ENCODE measurements at places on chromosomes 5 and 9.

DNA sequence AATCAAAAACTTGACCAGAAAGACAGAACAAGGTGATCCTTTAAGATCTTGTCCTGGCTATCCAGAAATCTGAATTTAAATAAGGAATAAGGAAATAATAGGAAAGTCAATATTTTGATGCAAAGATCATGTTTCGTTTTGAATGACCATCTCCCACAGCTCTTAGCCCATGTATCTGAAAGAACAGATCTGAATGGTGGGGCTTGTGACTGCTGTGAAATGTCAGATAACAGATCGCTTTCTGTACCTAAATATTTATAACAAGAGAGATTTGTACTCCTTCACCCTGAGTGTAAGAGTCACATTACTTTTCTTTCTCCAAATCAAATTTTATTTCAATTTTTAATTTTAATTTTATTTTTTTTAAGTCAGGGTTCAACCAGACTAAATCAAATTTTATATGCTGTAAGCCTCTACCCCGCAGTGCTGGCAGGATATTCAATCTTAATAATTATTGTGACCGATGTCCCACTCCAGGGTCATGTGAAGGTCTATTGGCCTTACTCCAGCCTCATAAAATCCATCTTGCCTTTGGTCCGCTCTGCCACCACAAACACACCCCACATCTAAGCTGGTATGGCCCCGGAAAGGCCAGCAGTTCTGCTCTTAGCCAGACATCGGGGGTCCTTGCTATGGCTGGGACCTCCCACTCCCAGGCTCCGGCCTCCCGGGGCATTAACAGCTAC lies 7.0 kb upstream of the SLC26A2 start:
- DNase-seq, result no peak

GRCh38 chr5:150288791-150289190 lies 782 bp downstream of the CAMK2A start:
- no peak for DNase-seq

DNA sequence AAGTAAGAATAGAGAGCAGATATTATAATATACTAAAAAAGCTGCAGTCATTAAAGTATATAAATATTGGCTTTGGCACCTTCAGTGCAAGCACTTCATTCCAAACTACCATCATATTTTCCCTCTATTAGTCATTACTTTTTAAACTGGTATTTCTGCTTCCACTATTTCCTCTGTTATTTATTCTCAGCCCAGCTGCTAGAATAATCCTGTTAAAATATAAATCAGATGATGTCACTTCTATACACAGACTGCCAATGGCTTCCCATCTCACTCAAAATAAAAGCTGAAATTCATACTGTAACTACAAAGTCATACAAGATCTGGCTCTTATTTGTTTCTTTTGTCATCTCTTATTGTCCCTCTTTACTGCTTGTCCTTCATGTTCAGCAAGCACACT lies 432.9 kb downstream of the TLE4 start:
- no peak for DNase-seq

DNA sequence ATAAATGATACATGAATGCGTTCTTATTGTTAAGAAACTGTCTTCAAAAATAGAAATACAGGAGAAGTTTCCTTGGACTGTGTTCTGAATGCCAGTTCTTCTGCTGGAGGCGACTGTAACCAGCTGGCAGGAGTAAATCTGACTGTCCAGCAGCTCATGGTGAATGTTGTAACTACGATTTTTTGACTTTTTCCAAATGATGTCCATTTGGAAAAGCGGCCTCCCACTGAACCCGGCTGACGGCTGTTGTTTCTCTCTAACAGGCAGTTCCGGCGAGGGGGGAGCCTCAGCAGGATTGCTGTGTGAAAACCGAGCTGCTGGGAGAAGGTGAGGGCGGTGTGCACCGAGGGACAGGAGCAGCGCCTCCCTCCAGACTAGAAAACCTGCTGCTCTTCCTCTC lies 91.9 kb downstream of the EHMT1 start:
- DNase-seq, result no peak

- DNase-seq, result no peak
Observed at GRCh38 chr5:134073404-134073803, 41.1 kb upstream of the TCF7 start.

DNA sequence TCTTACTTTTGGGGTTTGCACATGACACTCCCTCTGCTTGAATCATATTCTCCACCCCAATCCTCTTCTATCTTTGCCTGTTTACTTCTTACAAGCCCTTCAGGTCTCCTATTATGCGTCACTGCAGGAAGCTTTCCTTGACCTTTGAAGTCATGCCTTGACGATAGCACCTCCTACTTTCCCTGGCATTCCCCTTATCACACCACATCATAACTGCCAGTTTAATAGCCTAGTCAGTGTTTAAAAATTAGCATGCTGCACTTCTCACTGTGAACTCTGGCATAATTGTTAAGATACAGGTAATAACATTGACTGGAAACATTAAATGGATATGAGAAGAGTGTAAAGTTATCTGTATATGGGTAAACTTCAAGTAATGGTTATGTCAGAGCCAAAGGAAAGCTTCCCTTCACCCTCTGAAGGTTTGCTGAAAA lies 37.1 kb upstream of the CEP120 start:
- DNase-seq, result no peak

- no peak for DNase-seq
Observed at GRCh38 chr9:121949364-121949763, 143.7 kb downstream of the TTLL11 start.

DNA sequence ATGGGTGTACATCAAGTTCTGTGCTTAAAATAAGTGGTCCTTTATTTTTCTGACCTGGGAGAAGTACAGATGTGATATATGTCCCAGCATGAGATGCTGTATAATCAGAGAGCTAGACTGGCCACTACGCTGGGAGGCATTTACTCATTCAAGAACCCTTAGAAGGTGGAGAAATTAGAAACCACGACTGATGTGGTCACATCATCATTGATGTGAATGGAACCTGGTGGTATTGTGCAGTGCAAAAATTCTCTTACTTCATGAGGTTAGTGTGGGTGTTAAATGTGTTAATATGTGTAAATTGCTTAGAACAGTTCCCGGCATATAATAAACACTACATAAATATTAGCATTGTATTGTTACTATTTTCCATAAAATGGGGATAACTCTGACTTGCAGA lies 69.5 kb upstream of the CKMT2 start:
- DNase-seq, result no peak

DNA sequence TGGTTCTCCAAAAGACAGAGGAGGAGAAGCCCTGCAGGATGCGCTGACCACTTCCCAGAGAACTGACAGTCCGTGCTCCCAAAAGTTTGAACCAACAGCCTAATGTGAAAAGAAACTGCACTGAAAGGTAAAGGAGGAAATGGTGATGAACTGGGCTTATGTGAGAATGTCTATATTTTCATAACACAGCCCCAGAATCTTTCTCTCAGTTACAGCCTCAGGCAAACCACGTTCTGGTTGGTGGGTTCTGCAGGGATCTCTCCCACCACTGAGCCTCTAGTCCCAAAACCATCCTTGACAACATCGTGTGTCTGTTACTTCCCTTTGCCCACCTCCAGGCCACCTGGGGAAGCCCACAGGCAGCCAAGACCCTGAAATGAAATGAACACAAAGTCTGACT lies 23.9 kb downstream of the SPARC start:
- no peak for DNase-seq

Measured in effector CD8-positive, alpha-beta T cell (primary cell).